A549 treated with dexamethasone at 1 μM for 4 hours (cell line): ENCODE measurements at places on chromosomes 1 and 21. TPM values are rescaled to one million over a fixed set of nuclear protein-coding genes. Genes with fewer than 3 reads are reported as not detected.

The C4BPB gene
- 0.89 to 2.1 TPM (median 1.3 TPM) in 5 replicates for total RNA-seq

The SPSB1 gene
- total RNA-seq = 30.4 to 37.7 TPM (median 34.1 TPM) in 5 replicates

The PTTG1IP gene
- 88.5 to 101 TPM (median 96.8 TPM) in 5 replicates for total RNA-seq

The S100A3 gene
- 120 to 134 TPM (median 130 TPM) in 5 replicates for total RNA-seq

The TMEM125 gene
- total RNA-seq = 0.14 TPM in 1 of 5 replicates, not detected in the others

The C1orf116 gene
- 3.9 to 6.8 TPM (median 5.9 TPM) in 5 replicates for total RNA-seq

The ADAM30 gene
- total RNA-seq = not detected in 5 replicates

The IL19 gene
- total RNA-seq = 0.06 TPM in 1 of 5 replicates, not detected in the others

The BEND5 gene
- total RNA-seq = not detected in 5 replicates

The AADACL4 gene
- total RNA-seq = not detected in 5 replicates

The CYP4Z1 gene
- total RNA-seq = not detected in 5 replicates

The IRF6 gene
- 0.13 to 0.29 TPM (median 0.21 TPM) in 5 replicates for total RNA-seq

The F13B gene
- 0.05 to 0.11 TPM (median 0.06 TPM) in 4 of 5 replicates, not detected in the other for total RNA-seq

The ARHGAP30 gene
- total RNA-seq = 0.06 to 0.15 TPM (median 0.14 TPM) in 5 replicates

The PCBP3 gene
- 0.89 to 1.2 TPM (median 0.96 TPM) in 5 replicates for total RNA-seq

The LYPD8 gene
- total RNA-seq = 0.08 to 0.12 TPM (median 0.11 TPM) in 4 of 5 replicates, not detected in the other

The FAM151A gene
- 0.14 to 0.43 TPM (median 0.29 TPM) in 5 replicates for total RNA-seq

The FCRL5 gene
- total RNA-seq = not detected in 5 replicates

The NPPA gene
- not detected in 5 replicates for total RNA-seq

The LRRC38 gene
- total RNA-seq = 0.06 to 0.13 TPM (median 0.07 TPM) in 4 of 5 replicates, not detected in the other

The S100A9 gene
- total RNA-seq = 0.49 to 0.92 TPM (median 0.54 TPM) in 5 replicates

The PTGFR gene
- not detected in 5 replicates for total RNA-seq

The RGS13 gene
- not detected in 5 replicates for total RNA-seq

The FMO4 gene
- total RNA-seq = 0.24 to 0.89 TPM (median 0.51 TPM) in 5 replicates

The ATP6V1G3 gene
- not detected in 5 replicates for total RNA-seq

The CRP gene
- not detected in 5 replicates for total RNA-seq

The AMY2A gene
- not detected in 5 replicates for total RNA-seq

The WNT2B gene
- 0.19 to 0.33 TPM (median 0.21 TPM) in 5 replicates for total RNA-seq

The SLC1A7 gene
- 0.04 TPM in 1 of 5 replicates, not detected in the others for total RNA-seq
